ENCODE measurements at places on chromosomes 6 and 20. TPM values are rescaled to one million over a fixed set of nuclear protein-coding genes. Genes with fewer than 3 reads are reported as not detected.

DNA sequence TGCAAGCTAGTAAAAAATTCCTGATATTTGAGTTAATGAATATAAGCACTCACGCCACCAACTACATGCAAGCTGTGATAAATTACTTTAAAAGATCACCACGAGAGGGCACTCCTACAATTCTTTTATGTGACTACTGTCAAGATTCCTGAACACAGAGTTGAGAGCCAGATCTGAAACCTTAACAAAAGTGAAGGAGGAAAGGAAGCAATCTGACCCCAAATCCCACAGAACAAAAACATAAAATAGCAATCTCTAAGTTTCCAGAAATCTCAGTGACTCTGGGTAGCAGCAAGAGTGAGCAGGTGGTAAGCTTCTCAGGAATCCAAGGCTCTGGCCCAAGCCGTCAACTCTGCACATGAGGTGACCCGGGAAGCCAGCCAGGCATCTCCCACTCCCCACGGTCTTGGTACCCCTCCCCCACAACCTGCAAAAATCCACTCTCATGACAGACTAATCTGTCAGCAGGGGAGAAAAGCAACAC lies 55.1 kb downstream of the STAU1 start:
- peak overlapping the region; percentile 4 for H3K27ac ChIP-seq
- peak; percentile 66 for DNase-seq
- H3K4me1 ChIP-seq: no peaks in the 10 kb centered on the region
- H3K36me3 ChIP-seq: peaks cover 7% of the 10 kb centered on the region
- no peaks in the 10 kb centered on the region for H3K27me3 ChIP-seq

- H3K4me1 ChIP-seq: no peaks in the 10 kb centered on the region
- no peak within 1 kb of the TSS for H3K4me3 ChIP-seq
- peak; percentile 56 for DNase-seq
- no peaks in the 10 kb centered on the region for H3K36me3 ChIP-seq
Observed at GRCh38 chr20:21513881-21514540, at the start of gene NKX2-2. Gene NKX2-2 (minus strand): TSS chr20:21514064. CDS start chr20:21513669, 395 bp downstream.

GRCh38 chr6:135008072-135008940 lies 46.3 kb downstream of the HBS1L start:
- no peak for DNase-seq
- H3K4me1 ChIP-seq: peaks cover 4% of the 10 kb centered on the region
- H3K27ac ChIP-seq: no peak overlapping the region
- H3K4me3 ChIP-seq: no peak overlapping the region

DNA sequence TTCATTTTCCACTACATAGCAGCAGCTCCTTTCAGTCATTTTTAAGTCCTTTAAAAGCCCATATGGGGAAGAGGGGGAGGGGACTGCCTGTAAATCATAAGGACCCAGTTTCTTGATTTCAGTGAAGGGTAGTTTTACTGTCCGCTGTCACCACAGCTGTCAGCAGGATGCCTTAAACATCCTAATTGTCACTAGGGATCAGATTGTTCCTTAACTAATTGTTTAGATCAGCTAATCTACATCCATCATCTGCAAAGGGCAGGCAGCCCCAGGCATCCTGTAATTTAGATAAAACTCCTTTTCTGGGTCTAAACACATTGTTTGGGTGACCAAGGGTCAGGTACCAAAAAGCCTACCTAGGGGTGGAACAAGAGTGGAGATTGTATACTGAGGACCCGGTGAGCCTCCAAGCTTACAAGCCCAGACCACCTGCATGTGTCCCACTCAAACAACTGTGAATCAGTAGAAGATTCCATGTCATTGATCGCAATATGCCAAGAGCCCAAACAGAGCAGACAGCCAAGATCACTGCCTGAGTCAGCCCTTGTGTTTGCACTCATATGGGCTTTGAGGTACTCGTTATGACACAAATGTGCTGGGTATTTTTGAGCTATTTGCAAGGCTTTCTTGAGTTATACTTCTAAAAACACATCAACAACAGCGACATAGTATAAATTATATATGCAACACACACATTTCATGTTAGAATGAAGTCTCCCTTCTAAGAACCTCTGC lies 198.7 kb upstream of the CEP162 start:
- peaks cover 5% of the 10 kb centered on the region for H3K27me3 ChIP-seq
- no peaks in the 10 kb centered on the region for H3K4me1 ChIP-seq
- H3K4me3 ChIP-seq: no peak overlapping the region
- H3K27ac ChIP-seq: no peak overlapping the region

- no peak for DNase-seq
- H3K36me3 ChIP-seq: no peaks in the 10 kb centered on the region
- no peaks in the 10 kb centered on the region for H3K27me3 ChIP-seq
- H3K27ac ChIP-seq: no peak overlapping the region
- H3K4me1 ChIP-seq: no peaks in the 10 kb centered on the region
Observed at GRCh38 chr6:134315189-134315588, 2.7 kb downstream of the SGK1 start.

GRCh38 chr6:28673787-28674671 lies 148.3 kb downstream of the GPX5 start:
- peak overlapping the region; percentile 57 for H3K4me3 ChIP-seq
- no peak overlapping the region for H3K27ac ChIP-seq
- peak; percentile 78 for DNase-seq
- H3K36me3 ChIP-seq: no peaks in the 10 kb centered on the region
- no peaks in the 10 kb centered on the region for H3K27me3 ChIP-seq

- no peak overlapping the region for H3K27ac ChIP-seq
- H3K4me1 ChIP-seq: no peaks in the 10 kb centered on the region
- no peaks in the 10 kb centered on the region for H3K36me3 ChIP-seq
Observed at GRCh38 chr20:16243470-16243869, 329.8 kb downstream of the KIF16B start.

DNA sequence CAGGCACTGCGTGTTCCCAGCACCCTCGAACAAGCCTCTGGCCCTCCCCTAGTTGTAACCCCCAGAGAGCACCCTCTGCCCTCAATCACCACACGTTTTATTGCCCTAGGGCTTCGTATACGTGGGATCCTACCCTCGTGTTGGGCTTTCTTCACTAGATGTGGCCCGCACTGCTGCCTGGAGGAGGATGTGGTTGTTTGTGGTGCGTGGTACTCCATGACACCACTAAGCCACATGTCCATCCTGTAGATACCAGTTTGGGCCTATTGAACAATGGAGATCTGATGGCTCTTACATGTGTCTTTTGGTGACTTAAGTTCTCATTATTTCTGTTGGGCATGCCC lies 17.0 kb downstream of the SLC2A4RG start:
- no peak for DNase-seq
- H3K36me3 ChIP-seq: no peaks in the 10 kb centered on the region
- no peak overlapping the region for H3K4me3 ChIP-seq
- H3K27me3 ChIP-seq: no peaks in the 10 kb centered on the region

DNA sequence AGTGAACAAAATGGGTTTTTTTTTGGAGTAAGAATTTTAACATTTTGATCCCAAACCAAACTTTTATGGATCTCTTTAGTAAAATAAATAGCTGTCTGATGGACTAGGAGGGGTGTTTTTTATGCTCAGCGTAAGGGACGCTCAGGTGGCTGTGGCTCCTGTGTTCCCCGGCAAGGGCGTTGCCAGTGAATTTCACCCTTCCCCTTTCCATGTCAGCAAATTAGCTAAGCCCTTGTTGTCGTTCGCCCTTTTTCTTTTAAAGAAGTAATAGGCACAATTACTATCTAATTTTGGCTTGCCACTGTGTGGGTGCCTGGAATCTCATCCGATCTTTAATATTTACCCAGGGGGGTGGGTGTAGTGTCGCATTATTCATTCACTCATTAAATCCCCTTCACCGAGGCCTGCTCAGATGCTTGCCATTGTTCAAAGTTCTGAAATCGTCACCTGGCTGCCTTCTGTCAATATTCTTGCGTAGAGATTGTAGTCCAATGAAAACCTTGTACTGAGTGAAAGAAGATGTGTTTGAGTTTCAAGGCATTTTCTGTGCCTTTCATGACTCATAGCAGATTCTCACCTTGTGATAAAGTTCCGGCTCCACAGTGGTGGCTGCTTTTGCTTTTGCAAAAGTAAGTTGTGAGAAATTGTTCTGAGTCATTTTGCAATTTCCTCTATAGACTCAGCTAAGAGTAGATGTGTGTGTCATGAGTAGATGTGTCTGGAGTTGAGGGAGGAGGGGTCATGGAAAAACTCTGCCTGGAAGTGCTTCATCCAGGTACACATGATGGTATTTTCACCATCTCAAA lies 40.0 kb upstream of the CLDN20 start:
- H3K4me3 ChIP-seq: no peak overlapping the region
- peak; percentile 68 for DNase-seq
- H3K27me3 ChIP-seq: no peaks in the 10 kb centered on the region
- H3K27ac ChIP-seq: no peak overlapping the region

GRCh38 chr6:153301602-153302001 lies 170.5 kb upstream of the RGS17 start:
- H3K27me3 ChIP-seq: no peaks in the 10 kb centered on the region
- no peak overlapping the region for H3K27ac ChIP-seq
- H3K4me3 ChIP-seq: no peak overlapping the region
- DNase-seq: no peak

DNA sequence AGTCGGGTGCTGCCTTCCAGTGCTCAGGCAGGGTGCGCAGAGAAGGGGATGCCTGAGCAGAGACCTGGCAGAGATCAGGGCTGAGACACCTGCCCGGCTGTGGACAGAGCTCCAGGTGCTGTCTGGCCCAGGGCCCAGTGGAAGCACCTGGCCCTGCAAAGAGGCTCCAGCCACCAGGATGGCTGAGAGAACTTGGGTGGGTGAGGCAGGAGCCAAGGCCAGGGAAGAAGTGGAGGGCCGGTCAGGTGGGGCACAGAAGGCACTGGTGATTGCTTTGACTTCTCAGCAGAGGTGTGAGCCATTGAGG lies 31.2 kb downstream of the PNLDC1 start:
- DNase-seq: no peak
- H3K36me3 ChIP-seq: no peaks in the 10 kb centered on the region
- no peak overlapping the region for H3K27ac ChIP-seq
- H3K4me3 ChIP-seq: no peak overlapping the region
- H3K4me1 ChIP-seq: no peaks in the 10 kb centered on the region

GRCh38 chr20:4120921-4121321 lies 105.6 kb upstream of the RNF24 start:
- H3K36me3 ChIP-seq: no peaks in the 10 kb centered on the region
- H3K4me3 ChIP-seq: no peak overlapping the region
- H3K27ac ChIP-seq: no peak overlapping the region

DNA sequence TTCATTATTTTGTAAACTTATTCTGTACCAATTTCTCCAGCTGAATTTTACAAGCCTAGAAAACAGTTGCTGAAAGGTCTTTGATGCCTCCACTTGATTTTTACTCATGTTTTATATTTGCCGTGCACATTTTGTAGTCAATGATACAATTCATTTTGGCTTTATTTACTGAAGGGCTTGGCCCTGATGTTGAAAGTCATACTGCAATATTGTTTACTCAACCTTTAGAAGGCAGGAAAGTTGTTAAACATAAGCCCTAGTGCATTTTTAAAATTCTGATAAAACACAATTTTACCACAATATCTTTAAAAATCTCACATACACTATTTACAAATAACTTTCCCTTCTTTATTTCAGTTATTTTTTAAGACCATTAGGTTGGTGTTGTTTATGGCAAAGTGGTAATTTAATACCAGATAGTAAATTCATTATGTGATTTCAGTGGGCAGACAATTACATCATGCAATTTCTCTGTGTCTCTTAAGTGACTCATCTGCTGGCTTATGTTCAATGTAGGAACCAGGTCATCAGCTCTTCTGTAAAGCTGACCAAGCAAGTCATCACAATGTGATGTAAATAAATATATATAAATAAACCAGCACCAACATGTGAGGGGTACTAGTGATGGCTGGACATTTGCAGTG lies 121.1 kb upstream of the SLC35B3 start:
- no peaks in the 10 kb centered on the region for H3K27me3 ChIP-seq
- H3K4me3 ChIP-seq: no peak overlapping the region
- H3K36me3 ChIP-seq: no peaks in the 10 kb centered on the region
- H3K27ac ChIP-seq: no peak overlapping the region
- no peaks in the 10 kb centered on the region for H3K4me1 ChIP-seq

GRCh38 chr20:51366155-51366886 lies 176.2 kb downstream of the NFATC2 start:
- H3K36me3 ChIP-seq: no peaks in the 10 kb centered on the region
- peak overlapping the region; percentile 96 for H3K27ac ChIP-seq
- H3K27me3 ChIP-seq: no peaks in the 10 kb centered on the region
- no peak overlapping the region for H3K4me3 ChIP-seq
- peaks cover 18% of the 10 kb centered on the region for H3K4me1 ChIP-seq

GRCh38 chr20:15195378-15195777 lies 858.0 kb upstream of the FLRT3 start:
- H3K27ac ChIP-seq: no peak overlapping the region
- no peaks in the 10 kb centered on the region for H3K27me3 ChIP-seq
- no peaks in the 10 kb centered on the region for H3K4me1 ChIP-seq
- no peak for DNase-seq
- H3K4me3 ChIP-seq: no peak overlapping the region

- no peaks in the 10 kb centered on the region for H3K36me3 ChIP-seq
- DNase-seq: no peak
- peaks cover 3% of the 10 kb centered on the region for H3K4me1 ChIP-seq
- H3K4me3 ChIP-seq: no peak overlapping the region
Observed at GRCh38 chr20:23242104-23242503, 108.5 kb upstream of the NXT1 start.

DNA sequence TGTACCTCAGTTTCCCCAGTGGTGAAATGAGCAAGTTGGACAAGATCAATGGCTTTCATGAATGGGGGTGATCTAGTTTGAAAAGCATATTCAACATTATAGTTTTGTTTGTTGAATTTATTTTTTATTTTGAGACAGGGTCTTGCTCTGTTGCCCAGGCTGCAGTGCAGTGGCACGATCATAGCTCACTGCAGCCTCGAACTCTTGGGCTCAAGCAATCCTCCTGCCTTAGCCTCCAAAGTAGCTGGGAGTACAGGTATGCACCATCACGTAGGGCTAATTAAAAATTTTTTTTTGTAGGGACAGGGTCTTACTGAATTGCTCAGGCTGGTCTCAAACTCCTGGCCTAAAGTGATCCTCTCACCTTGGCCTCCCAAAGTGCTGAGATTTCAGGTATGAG lies 63.4 kb downstream of the CNBD2 start:
- no peaks in the 10 kb centered on the region for H3K36me3 ChIP-seq
- H3K4me1 ChIP-seq: no peaks in the 10 kb centered on the region
- no peak overlapping the region for H3K27ac ChIP-seq
- H3K4me3 ChIP-seq: no peak overlapping the region

DNA sequence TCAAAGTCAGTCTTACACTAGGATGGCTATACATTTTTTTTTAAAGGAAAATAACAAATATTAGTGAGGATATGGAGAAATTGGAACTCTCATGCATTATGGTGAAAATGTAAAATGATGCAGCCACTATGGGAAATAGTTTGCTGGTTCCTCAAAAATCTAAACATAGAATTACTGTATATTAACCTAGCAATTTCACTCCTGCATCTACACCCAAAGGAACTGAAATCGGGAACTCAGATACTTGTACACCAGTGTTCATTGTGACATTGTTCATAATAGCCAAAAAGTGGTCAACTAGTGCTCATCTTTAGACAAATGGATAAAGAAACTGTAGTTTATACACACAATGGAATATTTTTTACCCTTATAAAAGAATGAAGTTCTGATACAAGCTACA lies 110.7 kb downstream of the UTRN start:
- no peak overlapping the region for H3K27ac ChIP-seq
- no peaks in the 10 kb centered on the region for H3K27me3 ChIP-seq
- H3K4me1 ChIP-seq: no peaks in the 10 kb centered on the region
- no peak for DNase-seq
- H3K36me3 ChIP-seq: no peaks in the 10 kb centered on the region
- H3K4me3 ChIP-seq: no peak overlapping the region

Gene MYCT1
- 0.08 TPM for polyA plus RNA-seq

Gene MYL9
- 457 TPM for polyA plus RNA-seq

Gene HUS1B
- polyA plus RNA-seq: 0.08 TPM

Gene CCN6
- polyA plus RNA-seq: 0.08 TPM

Gene CLPSL2
- polyA plus RNA-seq: not detected

Gene ZSCAN23
- polyA plus RNA-seq: 3.8 TPM

Gene SIGLEC1
- not detected for polyA plus RNA-seq

Gene RIMS4
- polyA plus RNA-seq: 0.03 TPM

Gene CNPY3
- 38.8 TPM for polyA plus RNA-seq
